ENCODE measurements at places on chromosomes 3 and 15.

DNA sequence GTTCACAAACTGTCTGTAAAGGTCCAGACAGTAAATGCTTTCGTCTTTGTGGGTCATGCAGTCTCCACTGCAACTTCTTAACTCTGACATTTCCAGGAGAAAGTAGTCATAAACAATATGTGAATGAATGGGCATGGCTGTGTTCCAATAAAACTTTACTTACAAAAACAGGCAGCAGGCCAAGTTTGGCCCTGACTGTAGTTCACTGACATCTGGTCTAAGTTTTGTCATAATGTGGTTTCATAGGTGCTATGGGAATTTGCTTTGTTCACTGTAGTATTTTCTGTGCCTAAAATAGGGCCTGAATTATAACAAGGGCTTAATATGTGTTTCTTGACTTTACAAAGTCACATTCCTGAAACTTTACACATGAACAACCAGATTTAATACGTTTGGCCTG lies 186.0 kb upstream of the KBTBD8 start:
- no peak for DNase-seq

GRCh38 chr3:43175541-43175940 lies 69.7 kb upstream of the POMGNT2 start:
- no peak for DNase-seq

- no peak for DNase-seq
Measured at GRCh38 chr3:90036939-90037469, 929.6 kb downstream of the EPHA3 start.

DNA sequence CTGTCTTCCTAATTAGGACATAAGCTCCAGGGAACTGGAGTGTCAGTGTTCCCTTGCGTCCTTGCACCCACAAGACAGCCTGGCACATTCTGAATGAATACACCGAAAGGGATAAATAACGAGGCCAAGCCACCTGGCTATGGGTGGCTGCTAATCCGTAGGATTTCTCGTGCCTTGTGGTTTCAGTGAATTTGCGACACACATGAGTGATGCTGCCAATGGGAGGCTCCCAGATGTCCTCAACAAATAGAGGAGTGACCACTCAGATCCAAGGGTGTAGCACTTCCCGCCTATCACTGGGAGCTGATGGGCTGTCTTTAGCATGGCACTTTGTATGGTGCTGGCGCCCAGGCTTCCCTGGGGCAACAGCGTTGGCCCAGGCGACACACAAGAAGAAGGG lies 43.4 kb downstream of the APBA2 start:
- peak; percentile 10 for DNase-seq

DNA sequence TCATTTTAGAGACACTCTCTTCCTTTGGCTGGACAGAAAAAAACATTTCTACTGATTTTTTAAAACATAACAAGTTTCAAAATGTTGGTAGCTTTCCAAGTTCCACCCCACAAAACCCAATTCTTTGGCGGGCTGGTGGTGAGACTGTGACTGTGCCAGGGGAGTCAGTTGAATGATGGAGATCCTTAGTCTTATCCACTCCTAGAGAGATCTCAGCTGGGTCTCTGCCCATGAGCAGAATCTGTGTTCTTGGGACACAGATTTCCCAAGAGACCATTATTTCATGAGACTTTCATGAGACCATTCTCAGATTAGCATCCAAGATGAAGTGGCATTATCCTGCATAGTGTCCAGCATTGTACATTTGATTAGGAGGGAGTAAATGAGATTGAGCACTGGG lies 135.1 kb upstream of the NPHP3 start:
- no peak for DNase-seq

GRCh38 chr15:73239564-73240215 lies 129.1 kb downstream of the HCN4 start:
- no peak for DNase-seq

DNA sequence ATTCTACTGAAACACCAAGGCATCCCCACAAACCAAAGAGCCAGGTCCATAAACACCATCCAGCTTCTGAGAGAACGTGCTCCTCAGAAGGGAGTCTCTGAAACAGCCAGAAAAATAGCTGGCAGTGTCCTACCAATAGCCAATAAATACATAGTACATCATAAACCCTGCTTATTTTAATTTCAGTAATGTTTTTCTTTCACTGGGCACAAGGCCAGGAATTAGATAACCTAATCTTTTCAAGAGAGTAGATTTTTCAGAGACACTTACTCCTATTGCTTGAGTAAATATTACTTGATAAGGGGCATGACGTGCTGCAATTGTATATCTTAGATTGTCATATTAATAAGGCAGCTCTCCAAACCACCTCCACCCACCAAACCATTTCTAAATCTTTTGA lies 22.7 kb downstream of the GADL1 start:
- no peak for DNase-seq

GRCh38 chr3:87359025-87359424 lies 82.6 kb upstream of the POU1F1 start:
- no peak for DNase-seq

DNA sequence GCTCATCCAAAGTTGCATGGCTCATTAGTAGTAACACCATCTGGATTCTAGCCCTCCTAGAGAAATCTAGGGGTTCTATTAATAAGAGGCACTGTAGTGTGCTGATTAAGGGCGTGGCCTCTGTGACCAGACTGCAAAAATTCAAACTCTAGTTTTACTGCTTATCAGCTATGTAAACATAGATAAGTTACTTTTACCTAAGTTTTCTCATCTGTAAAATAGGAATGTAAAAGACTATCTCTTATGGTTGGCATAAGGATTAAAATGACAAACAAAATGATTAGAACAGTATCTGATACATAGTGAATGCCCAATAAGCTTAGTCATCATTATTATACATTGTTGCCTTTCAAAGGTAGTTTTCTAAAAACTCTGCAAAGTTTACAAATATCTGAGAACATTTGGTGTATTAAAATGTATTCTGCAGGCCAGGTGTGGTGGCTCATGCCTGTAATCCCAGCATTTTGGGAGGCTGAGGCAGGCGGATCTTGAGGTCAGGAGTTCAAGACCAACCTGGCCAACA lies 4.5 kb downstream of the PTX3 start:
- DNase-seq: no peak

DNA sequence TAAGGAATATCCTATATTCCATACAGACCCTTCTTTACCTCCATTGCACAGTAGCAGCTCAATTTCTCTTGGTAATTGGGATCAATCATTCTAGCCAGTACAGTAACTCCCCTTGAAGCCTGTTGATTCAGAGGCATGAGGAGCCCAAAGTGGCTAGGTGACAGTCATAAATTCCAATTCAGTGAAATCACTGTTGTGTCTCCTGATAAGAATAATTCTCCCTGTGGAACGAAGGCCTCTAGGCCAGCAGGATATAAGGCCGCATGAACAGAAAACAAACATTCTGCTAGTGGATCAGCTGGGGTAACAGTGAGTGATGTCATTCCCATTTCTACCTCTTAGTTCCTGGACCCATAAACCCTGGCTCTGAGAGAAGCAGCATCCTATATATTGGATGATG lies 696.3 kb downstream of the NR2F2 start:
- DNase-seq: no peak

GRCh38 chr15:29883126-29883525 lies 60.9 kb upstream of the TJP1 start:
- DNase-seq: no peak

DNA sequence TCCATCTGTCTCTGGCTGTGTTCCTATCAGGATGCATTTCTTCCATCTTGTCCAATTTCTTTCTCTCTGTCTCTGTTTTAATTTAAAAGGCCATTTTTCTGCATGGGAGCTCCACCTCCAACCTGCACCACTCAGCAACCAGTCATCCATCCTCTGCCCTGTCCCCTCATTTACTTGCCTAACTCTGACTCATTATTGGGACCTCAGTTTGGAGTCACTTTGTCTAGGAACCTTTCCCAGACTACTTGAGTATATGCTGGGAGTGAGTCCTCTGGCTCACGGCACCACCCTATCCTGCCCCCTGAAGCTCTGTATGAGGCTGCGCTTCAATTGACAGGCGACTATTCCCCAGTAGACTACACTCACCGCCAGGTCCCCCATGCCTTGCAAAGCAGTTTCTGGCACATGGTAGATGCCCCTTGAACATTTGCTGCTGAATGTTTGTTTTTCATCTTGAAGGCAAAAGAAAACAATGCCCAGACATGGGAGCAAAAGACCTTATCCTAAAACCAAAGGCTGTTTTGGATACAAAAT lies 513.3 kb upstream of the CFAP20DC start:
- no peak for DNase-seq

- no peak for DNase-seq
Measured at GRCh38 chr3:73164622-73165021, 103.2 kb downstream of the EBLN2 start.

DNA sequence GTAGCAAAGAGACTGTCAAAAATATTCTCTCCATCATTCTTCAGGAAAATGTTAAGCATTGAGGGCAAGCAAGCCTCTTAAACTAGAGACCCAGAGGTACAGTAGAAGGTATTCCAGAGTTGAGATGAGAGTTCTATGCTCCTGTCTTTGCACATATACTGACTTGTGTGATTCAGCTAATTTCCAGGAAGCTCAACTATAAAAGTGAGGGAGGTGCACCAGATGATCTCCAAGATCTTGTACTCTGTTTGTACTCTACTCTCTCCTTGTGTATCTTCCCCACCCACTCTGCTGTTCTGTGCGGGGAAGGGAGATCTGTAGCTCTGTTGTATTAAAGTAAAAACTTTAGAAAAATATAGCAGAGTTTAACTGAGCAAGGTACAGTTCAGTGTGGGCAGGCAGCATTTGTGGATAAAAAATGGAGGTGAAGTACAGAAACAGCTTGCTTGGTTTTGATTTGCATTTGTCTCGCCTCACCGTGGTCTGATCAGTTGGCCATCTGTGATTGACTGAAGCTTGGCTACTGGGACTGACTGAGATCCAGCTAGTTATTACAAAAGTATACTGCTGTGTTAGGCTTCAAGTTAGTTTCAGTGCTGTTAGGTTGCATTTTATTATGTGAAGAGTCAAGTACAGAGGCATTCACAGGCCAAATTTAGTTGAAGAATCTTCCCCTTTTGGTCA lies 463.1 kb upstream of the GOLIM4 start:
- DNase-seq: no peak

GRCh38 chr3:15097891-15098290 lies 1.1 kb downstream of the RBSN start:
- DNase-seq: no peak

GRCh38 chr3:37053337-37053736 lies 60.0 kb downstream of the MLH1 start:
- DNase-seq: no peak

GRCh38 chr3:83317605-83318004 lies 1556.2 kb upstream of the GBE1 start:
- DNase-seq: no peak

DNA sequence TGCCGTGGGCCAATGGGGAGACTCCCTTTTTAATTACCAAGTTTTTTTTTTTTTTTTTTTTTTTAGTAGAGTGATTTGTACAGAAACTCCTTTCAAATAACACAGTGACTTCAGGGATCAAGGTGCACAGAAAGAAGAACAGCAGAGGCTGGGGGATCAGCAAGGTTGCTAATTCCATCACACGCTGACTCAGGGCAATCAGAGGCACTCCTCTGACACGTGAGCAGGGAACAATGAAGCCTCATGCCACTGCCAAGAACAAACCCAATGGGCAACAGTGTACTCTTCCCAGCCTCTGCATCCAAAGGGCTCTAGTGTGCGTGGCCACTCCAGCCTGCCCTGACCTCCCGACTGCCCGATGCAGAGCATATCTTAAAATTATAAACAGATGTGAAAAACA lies 186.7 kb upstream of the WNT5A start:
- no peak for DNase-seq

- peak; percentile 2 for DNase-seq
Measured at GRCh38 chr15:40838756-40839155, 5.1 kb upstream of the SPINT1 start.

DNA sequence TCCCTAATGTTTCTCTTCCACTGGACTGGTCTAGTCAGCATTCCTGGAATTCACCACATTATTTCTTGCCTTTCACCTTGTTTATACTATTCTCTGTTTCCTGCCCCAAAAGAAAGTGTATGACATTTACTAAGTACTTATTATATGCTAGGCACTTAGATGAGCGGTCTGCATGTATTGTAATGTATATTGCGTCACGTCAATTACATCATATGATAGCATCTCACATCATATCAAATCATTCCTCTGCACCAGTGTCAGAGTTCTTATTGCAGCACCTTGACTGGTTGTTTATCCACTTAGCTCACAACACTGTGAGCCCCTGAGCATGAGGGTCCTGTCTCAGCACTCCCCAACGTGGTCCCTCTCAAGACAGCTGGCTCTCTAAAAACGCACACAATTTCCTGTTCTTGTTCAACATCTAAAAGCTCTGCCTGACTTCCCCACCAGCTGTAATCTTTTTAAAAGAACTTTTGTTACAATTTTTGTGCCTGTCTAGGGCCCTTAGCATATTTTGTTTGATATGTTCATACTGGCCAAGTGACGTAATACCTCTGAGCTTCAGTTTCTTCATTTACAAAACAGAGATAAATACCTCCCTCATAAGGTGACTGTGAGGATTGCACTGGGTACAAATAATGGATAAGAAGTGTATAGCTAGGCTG lies 58.8 kb downstream of the ARHGAP31 start:
- no peak for DNase-seq

DNA sequence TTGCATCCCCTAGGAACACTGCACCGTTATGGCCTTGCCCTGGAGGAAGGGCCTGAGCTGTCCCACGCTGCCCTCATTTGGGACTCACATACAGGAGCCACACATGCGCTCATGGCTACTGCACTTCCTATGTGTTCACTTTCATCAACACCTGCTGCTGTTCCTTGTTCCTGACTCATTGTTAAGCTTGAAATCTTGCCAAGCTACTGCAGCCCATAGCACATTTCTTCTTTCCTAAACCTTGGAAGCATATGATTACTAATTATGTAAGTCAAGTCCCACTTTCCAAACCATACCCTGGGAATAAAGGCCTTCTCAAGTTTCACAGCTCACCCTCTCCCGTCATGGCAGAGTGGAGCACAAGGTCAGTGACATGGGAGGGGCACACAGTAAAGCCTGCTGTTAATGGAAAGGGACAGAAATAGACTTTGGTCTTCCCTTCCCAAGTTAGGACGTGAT lies 307.9 kb downstream of the CLSTN2 start:
- DNase-seq: no peak

DNA sequence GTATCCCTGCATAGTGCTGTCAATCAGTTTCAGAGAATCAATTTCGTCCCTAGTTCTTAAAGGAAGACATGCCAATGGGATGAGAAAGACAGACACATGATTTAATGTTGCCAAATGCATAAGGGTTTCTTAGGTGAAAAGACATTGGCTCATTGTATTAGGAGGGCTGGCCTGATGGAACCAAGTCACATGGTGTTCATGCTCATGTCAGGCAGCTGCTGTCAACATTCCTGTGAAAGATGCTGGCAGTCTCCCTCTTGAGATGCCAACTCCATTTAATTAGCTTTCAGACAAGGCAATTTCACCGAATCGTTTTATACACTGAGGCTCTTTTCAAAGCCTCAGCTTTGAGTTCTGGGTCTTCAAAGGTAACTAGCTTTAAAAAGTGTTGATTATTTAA lies 16.1 kb upstream of the IL1RAP start:
- no peak for DNase-seq

DNA sequence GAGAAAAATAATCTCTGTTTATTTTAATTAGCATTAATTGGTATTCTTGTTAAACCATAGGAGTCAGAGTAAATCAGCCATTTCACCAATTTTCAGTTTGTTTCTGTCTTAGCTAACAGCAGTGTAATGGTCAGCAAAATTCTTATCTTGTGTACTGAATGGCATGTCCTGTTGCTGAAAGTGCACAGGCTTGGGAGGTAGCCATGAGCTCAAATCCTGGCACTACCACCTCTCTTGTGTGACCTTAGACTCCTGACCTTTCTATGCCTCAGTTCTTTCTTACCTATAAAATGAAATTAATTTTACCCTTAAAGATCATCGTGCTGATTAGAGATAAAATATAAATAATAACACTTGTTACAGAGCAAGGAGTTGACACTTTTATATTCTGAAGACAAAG lies 35.8 kb downstream of the MLH1 start:
- DNase-seq: no peak
